ENCODE measurements at places on chromosomes 12 and 14. TPM values are rescaled to one million over a fixed set of nuclear protein-coding genes. Genes with fewer than 3 reads are reported as not detected.

GRCh38 chr14:80364274-80364673 lies 153.0 kb upstream of the DIO2 start:
- peak; percentile 55 for DNase-seq

The CCDC196 gene
- total RNA-seq: not detected

DNA sequence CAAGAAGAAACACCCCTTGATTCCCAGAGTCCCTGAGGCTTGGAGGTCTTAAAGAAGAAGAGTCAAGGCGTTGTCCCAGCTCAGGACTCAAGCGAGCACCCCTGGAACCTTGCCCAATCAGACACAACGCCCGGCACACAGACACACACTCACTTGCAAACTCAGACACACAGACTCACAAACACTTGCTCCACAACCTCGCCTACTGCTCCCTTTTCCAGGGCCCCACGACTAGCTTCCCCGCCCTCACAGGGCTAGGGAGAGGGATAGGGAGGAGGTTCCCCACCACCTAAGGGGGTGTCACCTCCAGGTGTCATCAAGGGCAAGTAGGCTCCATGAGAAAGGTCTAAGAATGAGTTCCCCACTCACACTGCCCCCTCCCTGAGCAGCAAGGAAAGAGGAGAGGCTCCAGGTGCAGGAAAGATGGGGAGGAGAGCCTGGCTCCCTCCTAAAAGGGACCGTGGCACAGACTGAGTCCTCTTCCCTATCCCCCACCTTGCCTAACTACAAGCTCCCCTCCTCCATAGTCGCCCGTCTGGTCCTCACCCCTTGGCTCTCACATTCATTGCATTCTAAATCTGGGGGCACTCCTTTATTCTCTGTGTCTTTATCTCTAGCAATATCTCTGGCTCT lies 717 bp downstream of the WNT10B start:
- DNase-seq: no peak

The SLCO1B1 gene
- total RNA-seq: not detected

DNA sequence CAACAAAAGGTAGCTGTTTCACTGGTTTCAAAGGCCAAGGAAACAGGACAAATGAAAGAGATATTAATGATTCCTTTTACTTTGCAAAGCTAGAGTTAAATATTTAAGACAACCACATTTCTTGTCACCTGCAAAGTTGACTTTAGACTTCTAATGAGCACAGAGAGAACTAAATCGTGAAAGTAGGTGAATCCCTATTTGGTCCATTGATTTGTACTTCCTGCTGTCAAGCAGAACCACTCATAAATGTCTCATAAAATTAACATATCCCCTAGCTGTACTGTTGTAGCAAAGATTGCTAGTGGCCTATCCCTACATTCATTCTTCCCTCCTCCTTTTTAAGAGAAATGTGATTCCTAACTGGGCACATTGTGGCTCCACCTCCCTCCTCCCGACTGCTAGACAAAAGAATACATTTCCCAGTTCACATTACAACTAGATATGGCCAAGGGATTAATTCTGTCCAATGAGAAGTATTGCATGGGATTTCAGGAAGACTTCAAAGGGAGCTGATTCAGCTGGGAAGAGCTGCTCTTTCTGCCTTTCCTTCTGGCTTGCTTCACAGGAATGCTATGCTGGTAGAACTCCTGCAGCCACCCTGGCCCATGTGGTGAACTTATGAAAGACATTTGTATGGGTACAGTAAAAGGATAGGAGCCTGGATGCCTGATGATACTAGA lies 227.5 kb upstream of the ABCD2 start:
- no peak for DNase-seq

DNA sequence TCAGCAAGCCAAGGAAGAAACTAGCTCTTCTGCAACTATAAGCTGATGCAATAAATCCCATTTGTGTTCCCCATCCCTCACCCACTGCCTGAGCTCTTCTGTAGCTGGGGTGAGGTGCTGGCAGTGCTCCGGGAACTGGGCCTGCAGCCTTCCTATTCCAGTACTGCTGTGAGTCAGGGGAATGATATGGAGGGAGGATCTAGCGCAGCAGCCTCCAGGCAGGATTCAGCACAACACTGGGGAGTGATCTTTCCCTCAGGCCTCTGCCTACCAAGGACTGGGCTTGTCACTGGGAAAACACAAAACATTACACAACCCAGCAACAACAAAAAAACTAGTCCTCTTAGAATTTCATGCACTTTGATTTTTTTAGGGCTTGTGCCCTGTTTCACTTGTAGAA lies 58.7 kb downstream of the ST8SIA1 start:
- DNase-seq: peak; percentile 100

- no peak for DNase-seq
Observed at GRCh38 chr12:19125325-19125724, 4.2 kb upstream of the PLEKHA5 start.

The SETD1B gene
- total RNA-seq: 15.1 TPM

DNA sequence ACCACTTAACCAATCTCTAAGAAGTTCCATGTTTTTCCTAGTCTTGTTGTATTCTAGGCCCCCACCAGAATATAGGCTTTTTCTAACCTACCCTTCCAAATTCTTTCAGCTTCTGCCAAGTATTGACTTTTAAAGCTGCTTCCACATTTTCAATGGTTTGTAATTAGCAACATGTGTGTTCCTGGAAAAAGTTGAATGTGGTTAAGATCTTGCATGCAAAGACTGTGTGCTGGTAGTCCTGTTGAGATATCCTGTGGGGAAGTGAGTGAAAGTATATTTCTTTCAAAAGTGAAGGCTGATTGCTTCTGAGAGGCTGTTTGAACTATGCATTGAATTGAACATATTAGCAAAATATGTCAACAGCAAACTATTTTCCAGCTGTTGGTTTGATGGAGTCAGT lies 646 bp upstream of the OR6C4 start:
- DNase-seq: no peak

DNA sequence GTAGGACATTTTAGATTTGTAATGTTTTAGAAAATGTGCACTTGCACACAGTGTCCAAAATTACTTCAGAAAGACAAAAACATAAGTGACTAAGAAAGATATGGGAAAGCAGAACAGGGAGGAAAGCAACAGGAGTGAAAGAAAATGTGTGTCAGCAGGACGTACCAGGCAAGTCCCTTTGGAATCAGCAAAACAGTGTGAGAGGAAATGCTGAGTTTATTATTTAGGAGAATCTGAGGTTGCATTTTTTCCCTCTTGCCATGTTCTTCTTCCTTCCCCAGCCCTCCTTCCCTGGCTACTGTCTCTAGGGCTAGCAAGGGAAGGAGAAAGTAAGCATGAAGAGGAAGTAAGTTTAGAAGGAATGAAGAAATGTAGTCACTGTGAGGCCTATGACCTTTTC lies 67.7 kb upstream of the CD163 start:
- DNase-seq: no peak

GRCh38 chr14:65238456-65238855 lies 136.1 kb upstream of the MAX start:
- peak; percentile 95 for DNase-seq

The LGR5 gene
- 0.25 TPM for total RNA-seq

DNA sequence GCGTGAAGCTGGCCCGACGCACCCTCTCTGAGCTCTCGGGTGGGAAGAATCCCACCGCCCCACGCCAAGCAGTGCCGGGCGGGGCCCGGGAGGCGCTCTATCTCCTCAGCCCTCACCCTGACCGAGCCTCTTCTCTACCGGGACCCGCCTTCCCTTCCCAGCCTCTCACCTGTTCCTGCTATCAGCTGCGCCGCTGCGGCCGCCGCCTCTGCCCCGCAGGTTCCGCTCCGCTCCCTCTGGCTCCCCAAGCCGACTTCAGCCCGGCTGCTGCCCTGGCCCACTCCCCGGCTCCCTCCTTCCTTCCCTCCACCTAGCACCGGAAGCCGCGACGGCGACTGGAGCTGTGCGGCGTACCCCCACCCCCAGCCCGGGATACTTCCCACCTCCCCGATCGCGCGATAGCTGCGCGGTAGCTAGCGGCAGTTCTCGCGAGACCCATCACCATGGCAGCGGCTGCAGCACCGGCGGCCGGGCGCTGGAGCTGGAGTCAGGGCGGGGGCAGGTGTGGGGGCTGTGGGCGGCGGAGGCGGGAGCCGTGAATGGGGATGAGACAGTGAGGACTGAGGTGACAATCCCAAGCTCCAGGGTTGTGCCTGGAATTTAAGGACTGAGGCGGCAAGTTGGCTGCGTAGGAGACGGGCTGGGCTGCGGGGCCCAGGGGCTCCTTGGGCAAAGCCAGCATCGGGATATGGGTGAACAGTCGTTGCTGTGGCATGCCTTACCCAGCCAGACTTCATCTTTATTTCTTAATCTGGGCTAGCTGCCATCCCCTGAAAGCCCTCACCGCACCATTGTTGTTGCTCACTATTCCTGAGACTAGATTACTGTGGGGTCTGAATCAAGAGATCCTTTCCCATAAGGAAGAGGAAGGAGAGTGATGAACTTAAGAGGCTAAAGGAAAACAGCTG lies at the start of gene ARF3:
Gene ARF3 (minus strand): TSS at position 347 of the 908 bp plus-strand sequence. CDS start 16,392 bp downstream, outside the sequence.
- peak; percentile 98 for DNase-seq

Data from cardiac muscle cell (in vitro differentiated cells and primary cell).